ENCODE measurements at places on chromosomes 1 and 21.
A peak's percentile ranks its signal among the peaks of the same experiment; 100 is the strongest.

- DNase-seq, result no peak
These were observed 163.7 kb downstream of the HS2ST1 start for GRCh38 chr1:87077959-87078639.

DNA sequence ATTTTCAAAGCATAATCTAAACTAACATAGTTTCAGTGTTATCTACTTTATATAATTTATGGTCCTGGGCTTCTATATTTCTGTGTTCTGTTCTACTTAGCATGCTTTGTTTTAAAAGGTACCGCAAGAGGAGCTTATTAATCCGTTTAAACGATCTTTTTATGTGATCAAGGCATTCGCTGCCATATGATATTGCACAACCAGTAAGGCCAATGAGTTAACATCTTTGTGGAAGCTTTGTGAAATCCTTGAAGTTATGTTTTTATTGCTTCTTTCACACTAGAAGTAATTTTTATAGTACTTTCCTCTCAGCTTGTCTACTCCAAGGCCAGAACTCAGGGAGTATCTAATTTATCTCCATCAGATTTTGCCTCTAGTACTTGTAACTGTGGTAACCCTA, 8.9 kb downstream of the LRRC8C start:
- no peak for DNase-seq

- no peak for DNase-seq
These were observed 71.7 kb upstream of the TNFSF18 start for GRCh38 chr1:173122344-173122935.

GRCh38 chr1:109514846-109515245, 5.3 kb upstream of the AMIGO1 start:
- no peak for DNase-seq

- DNase-seq, result no peak
These were observed 619 bp downstream of the BCL9 start for GRCh38 chr1:147541672-147542568.

DNA sequence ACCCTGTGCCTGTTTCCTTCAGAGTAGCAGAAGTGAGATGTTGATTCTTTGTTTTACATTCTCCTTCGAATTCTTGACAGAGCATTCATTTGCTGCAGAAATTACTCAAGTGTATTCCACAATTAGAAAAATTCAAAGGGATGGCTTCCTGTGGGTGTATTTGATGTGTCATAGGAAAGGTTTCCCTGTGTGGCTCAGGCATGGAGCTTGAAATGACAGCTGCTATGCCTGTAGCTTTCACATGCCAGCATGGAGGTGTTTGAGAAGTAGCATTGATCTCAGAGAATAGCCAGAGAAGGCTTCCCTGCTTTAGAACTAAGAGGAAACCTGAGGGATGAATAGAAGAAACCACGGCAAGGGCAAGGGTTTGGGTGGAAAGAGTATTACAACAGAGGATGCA, 317.2 kb upstream of the DEPDC1 start:
- DNase-seq, result no peak

GRCh38 chr1:16122916-16123315, 33.0 kb downstream of the EPHA2 start:
- no peak for DNase-seq

GRCh38 chr1:15852036-15852827, 4.7 kb downstream of the SPEN start:
- no peak for DNase-seq

GRCh38 chr1:205061665-205062069, 18.7 kb downstream of the CNTN2 start:
- DNase-seq, result no peak

DNA sequence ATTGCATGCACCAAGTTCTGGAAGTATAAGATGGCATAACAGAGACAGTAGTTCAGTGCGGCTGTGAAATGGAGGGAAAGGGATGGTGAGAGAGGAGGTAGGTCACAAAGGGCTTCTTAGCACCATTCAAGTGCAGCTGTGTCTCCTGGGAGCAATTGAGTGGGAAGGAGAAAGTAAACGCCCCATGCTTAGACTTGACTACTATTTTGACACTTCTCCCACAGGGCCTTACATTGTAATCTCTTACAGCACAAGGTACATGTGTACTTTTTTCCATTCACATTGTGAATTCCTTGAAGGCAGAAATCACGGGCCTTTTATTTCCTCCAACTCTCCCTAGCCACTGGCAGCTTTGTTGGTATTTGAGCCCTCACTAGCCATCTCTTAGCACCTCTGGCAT, 239.6 kb upstream of the FOXD3 start:
- no peak for DNase-seq

GRCh38 chr1:174262349-174263241, 103.3 kb downstream of the RABGAP1L start:
- DNase-seq, result no peak

DNA sequence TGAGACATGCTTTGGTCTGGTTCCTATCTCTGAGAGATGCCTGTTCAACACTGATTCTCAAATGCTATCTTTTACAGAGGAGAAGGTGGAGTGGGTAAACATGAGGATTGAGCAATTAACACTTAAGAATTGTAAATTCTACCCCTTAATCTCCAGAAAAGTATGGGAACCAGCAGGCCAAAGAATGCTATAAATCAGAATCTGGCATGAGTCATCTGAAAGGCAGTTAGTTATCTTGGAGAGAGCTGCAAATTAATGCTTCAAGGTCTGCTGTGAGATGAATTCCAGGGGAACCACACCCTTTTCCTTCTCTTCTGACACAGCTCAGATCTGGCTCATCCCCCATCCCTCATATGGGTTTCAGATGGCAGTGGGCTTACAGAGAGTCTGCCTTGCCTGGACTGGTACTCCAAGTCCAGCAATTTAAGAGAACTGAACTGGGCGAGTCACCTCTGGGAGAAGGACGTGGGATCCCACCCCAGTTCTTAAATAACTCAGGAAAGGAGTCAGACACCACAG, 5.2 kb downstream of the S100A10 start:
- DNase-seq, result no peak

DNA sequence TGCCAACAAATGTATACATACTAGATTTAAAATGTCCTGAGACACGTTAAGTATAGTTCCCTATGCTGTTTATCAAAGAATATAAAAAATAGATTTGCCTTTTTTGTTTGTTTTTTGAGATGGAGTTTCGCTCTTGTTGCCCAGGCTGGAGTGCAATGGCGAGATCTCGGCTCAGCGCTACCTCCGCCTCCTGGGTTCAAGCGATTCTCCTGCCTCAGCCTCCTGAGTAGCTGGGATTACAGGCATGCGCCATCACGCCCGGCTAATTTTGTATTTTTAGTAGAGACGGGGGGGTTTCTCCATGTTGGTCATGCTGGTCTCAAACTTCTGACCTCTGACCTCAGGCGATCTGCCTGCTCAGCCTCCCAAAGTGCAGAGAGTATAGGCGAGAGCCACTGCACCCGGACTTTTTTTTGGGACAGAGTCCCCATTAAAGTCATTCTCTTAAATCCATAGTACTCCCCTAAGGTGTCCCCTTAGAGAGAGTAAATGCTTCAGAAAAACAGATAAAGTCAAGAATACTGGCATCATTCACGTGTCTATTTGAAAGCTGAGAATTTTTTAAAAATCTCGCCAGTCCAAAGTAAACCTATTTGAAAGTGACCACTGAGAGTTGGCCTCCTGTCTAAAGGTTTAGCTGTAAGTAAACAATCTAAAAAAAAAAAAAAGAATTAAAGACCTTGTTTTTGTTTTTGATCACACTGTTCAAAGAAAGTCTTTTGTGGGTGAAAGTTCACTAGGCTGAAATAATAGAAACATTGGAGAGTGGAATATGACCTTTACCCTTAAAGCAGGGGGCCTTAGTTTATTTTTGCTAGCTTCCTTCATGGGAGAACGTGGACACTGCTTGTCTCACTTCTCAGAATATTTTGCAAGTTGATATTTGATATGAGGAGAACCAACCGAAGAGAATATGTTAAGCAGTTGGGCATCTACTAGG, 48.0 kb upstream of the SLC16A1 start:
- DNase-seq, result no peak

GRCh38 chr21:19609611-19610010, 1206.0 kb upstream of the TMPRSS15 start:
- DNase-seq, result no peak

- DNase-seq, result no peak
These were observed 109.7 kb upstream of the IRF2BP2 start for GRCh38 chr1:234719454-234720251.

- no peak for DNase-seq
These were observed 57.8 kb upstream of the COL18A1 start for GRCh38 chr21:45347048-45347711.

DNA sequence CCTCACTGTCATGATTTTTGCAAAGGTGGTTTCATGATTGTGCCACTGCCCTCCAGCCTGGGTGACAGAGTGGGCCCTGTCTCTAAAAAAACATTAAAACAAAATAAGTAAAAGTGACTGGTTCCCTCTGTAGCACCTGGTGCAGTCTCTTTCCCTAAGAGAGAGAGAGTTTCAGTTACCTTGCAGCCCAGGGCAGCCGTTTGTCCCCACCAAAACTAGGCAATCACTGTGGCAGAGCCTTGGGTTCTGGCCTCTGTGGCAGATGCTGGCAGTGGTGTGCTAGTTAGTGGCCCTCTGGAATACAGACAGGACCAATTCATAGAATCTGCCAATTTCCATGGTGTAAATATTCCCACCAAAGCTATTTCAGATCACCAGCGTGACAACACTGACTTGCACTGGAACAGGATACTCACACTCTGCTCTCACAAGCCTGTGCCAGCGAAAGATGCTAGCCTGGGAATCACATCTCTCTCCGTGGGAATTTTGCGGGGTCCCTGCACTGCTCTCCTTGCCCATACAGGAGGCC, 108.7 kb downstream of the TLR5 start:
- no peak for DNase-seq

- DNase-seq, result no peak
These were observed 10.3 kb downstream of the ACTRT2 start for GRCh38 chr1:3031401-3032221.

DNA sequence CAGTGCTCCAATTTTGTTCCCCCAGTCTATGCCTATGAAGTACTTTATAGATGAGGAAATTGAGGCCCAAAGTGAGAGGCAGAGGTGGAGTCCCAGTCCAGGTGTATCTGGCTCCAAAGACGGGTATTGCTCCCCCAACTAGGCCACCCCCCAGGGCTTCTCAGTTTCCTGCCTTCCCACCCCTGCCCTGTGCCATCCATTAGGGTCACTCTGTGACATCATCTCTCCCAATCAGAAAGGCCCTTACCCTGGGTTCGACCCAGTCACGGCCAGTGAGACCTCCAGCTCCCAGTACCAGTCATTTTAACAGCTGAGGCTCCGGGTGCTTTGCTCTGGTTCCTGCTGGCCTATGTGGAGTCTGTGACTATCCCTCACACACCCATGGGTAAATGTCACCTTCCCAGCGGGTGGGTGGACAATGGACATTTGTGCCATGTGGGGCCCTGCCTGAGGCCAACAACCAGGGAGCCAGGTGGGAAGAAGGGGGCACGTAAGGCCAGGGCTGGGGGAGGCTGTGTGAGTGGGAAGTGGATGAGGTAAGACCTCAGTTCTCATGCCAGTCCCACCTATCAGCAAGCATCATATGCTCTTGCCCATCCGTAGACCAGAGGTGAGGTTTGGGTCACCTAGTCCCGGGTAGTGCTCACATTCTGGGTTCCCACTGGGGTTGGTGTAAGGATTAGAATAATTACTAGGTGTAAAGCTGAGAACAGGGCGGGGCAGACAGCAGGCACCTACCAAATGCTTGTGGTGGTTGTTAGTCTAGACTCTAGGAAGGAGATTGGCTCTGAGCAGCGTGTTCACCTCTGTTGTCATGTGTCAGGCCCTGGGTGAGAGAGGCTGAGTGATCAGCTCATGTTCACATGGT, 685.9 kb downstream of the MATN1 start:
- no peak for DNase-seq

DNA sequence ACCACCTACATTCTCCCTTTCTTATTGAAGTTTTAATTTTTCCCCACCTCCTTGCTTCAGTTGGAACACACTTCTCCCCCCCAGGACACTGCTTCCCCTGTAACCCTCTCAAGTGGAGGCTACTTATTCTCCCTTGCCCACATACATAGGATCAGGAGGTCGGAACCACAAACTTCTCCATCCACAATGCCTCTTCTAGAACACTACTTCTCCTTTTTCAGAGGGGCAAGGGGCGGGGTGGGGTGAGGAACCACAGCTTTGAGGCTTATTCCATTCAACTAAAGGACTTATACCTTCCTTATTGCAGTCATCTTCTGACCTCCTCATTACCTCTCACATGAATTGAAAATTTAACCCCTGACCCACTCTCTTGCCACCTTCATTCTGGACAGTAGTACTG, 81.3 kb downstream of the NEK7 start:
- no peak for DNase-seq

DNA sequence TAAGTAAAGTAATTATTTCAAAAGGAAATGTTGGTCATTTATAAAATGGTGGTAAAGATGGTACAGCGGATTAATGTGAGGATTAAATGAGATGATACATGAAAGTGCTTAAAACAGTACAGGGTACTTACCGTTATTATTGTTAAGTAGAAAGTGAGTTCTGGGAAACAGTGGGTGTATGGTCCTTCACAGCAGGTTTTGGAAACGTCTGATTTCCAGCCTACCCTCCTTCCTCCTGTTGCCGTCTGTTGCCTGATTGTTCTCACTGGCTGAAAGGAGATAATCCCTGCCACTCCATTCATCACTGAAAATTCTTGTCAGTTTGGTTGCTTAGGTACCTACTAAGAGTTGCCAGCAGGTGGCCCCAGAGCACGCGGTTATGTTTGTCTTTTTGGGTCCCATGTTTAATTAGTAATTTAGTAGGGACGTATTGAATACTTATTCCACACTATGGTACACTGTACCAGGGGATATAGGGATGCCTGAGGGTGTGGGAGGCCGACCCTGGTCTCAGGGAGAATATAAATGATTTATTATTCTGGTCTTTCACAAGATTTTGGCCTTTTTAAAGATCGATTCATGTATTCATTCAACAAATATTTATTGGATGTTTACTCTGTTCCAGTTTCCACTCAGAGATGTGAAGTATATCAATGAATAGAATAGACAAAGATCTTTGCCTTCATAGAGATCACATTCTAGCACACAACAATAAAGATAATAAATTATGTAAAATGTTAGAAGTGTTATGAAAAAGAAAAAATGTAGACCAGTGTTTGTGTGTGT, 30.8 kb upstream of the RPTN start:
- DNase-seq, result peak; percentile 36

- DNase-seq, result no peak
These were observed 93.5 kb downstream of the KIF26B start for GRCh38 chr1:245248231-245248731.

GRCh38 chr1:11272544-11272831, 510 bp upstream of the UBIAD1 start:
- DNase-seq, result no peak

DNA sequence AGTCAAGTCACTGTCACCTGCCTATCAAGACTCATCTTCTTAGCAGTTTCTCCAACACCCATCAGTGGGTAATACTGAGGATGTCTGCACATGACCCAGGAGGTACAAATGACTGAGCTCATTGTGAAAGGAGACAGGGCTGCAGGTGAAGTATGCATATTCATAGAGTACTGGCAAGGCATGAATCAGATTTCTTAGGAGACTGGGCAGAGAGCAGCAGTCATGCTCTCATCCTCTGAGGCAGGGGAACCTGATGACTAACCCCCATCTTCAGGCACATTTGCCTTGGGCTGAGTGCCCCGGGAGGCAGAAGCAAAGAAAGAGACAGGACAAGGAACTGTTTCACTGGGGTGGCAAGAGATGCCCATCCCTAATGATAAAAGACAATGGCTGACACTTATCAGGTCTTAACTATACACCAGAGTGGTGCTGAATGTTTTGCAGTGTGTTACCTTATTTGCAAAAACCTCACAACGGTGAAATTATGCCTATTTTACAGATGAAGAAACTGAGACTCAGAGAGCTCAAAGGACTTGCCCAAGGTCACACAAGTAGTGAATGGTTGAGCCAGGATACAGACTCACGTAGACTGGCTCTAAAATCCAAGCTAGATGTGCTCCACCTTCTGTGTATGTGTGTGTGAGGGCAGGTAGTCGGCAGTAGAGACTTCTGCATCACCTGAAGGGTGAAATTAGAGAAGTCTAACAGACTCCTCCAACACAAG, 9.2 kb upstream of the GRHL3 start:
- no peak for DNase-seq

Measured in stimulated activated CD8-positive, alpha-beta memory T cell treated with anti-CD3 and anti-CD28 coated beads, Interleukin-4, amount 100 ng/mL, for 1 hour (primary cell).